Anterior cingulate cortex (tissue), 58 donors: ENCODE measurements at places on chromosomes 7 and 10.

- DNase-seq: no peak
Measured at GRCh38 chr10:34078745-34079470, 736.2 kb downstream of the PARD3 start.

- no peak for DNase-seq
Measured at GRCh38 chr10:66792441-66792840, 133.4 kb upstream of the LRRTM3 start.

DNA sequence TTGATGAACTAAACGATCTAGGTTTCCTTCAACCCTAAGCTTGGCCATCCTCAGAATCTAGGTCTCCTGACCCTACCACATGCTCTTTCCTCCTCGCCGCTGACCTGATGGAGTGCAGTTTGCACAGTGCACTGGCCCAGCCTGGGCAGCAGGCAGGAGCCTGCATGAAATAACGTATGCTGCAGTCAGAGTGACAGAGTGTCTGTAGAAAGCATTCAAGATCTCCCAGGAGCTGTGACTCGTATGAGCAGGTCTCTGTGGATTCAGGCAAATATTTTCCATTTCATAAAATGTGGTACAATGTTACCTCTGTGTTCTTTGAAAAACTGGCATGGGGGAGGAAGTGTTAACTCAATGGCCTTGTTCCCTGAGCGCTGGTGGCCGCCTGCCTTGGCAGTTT, 441.8 kb downstream of the RPS24 start:
- no peak for DNase-seq

DNA sequence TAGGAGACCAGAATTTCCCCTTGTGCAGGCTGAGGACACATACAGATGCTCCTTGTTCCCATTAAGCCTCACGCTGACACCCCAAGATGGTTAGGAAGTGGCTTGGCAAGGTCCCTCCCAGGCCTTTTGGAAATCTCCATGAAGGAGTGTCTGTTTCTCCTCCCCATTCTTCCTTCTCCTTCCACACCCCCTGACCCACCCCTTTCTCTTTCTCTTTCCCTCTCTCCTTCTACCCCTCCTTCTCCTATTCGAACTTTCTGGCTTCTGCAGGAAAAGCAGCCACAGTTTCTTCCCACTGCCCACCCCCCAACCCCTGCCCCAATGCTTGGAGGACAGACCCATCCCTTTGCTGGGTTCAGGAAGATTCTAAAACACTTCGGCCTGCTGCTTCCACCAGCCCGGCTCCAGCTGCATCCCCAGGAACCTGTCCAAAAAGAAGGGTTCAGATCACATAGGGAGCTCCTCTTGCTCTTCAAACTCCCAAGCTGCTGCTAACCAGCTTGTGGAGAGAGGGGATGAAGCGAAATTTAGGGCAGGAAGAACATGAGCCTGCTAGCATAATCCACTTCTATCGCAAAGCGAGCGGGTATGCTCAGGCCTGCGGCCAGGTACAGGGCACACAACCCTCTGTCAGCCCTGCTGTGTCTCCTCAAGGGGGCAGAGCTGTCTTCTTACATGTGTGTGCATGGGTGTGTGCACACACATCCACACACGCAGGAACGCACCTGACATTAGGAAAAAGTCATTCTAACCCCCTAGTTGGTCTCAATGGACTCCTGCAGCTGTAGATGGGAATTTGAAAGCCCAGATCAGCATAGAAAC, 80.4 kb downstream of the PPP1R3C start:
- DNase-seq: no peak

DNA sequence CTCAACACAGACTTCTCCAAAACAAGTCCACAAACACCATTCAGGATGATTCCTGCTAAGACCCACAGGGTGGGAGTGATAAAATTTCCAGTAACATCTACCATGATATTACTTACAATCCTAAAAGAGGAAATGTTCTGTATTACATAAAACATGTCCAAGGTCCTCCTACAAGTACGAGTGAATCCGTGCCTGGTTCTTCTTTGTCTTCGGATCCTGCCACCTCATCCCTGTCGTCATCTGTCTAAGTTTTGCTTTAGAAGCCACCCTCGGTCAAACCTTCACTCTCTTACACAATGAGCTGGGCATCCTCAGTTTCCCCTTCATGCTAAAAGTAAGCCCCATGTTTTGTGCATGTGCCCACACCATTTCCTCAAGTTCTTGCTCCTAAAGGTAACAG, 279.0 kb downstream of the KCNMA1 start:
- no peak for DNase-seq
